Left renal cortex interstitium (tissue), 4 donors: ENCODE measurements at places on chromosomes 12 and 14. TPM values are rescaled to one million over a fixed set of nuclear protein-coding genes. Genes with fewer than 3 reads are reported as not detected.

Gene PTPN6
- 23.1 TPM for polyA plus RNA-seq

- DNase-seq: no peak
Measured at GRCh38 chr12:1773937-1774655, 46.3 kb upstream of the LRTM2 start.

Gene MYF6
- 0.13 TPM for polyA plus RNA-seq

DNA sequence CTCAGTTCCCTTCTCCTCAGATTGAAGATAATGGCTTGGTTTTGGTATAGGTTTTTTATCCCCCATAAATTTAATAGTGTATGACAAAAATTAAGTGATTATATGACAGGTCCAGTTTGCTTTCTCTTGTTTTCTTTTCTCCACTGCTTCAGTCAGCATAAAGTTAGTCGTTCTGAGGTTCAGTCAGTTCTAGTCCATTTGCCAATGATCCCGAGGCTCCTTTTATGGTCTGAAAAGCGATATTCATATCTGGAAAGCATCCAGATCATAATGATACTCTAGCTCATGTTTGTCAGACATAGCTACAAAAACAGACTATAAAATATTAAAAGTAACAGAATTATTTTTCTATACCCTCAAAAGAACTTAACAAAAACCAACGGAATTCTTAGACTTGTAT, 67.1 kb upstream of the SLC38A4 start:
- no peak for DNase-seq

DNA sequence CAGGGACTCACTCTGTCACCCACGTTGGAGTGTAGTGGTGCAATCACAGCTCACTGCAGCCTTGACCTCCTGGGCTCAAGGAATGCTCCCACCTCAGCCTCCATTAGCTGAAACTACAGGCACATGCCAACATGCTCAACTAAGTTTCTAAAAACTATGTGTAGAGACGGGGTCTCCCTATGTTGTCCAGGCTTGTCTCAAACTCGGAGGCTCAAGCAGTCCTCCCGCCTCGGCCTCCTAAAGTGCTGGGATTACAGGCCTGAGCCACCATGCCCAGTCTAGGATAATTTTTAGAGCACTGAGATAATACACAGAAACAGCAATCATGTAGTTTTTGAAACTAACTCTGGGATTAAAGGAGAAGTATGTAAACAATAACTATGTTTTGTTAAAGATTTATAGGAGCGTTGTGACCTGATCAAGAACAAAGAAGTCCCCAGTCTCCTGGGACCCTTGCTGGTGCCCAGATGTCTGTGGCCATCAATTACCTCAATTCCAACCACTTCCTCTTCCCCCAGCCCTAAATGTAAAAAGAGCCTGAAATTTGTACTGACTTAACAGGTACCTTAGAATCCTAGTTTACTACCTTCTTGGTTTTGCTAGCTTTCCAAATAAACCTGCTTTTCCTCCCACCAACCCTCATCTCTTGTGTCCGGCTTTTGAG, 28.9 kb upstream of the EGLN3 start:
- no peak for DNase-seq

Gene CLEC2A
- not detected for polyA plus RNA-seq

DNA sequence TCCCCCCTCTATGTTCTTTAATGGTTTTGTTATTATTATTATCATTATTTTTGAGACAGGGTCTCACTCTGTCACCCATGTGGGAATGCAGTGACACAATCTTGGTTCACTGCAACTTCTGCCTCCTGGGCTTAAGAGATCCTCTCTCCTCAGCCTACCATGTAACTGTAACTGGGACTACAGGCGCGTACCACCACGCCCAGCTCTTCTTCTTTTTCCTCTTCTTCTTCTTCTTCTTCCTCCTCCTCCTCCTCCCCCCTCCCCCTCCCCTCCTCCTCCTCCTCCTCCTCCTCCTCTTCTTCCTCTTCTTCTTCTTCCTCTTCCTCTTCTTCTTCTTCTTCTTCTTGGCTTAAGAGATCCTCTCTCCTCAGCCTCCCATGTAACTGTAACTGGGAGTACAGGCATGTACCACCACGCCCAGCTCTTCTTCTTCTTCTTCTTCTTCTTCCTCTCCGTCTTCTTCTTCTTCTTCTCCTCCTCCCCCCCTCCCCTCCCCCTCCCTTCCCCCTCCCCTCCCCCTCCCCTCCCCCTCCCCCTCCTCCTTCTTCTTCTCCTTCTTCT, 5.4 kb upstream of the KRT7 start:
- no peak for DNase-seq

DNA sequence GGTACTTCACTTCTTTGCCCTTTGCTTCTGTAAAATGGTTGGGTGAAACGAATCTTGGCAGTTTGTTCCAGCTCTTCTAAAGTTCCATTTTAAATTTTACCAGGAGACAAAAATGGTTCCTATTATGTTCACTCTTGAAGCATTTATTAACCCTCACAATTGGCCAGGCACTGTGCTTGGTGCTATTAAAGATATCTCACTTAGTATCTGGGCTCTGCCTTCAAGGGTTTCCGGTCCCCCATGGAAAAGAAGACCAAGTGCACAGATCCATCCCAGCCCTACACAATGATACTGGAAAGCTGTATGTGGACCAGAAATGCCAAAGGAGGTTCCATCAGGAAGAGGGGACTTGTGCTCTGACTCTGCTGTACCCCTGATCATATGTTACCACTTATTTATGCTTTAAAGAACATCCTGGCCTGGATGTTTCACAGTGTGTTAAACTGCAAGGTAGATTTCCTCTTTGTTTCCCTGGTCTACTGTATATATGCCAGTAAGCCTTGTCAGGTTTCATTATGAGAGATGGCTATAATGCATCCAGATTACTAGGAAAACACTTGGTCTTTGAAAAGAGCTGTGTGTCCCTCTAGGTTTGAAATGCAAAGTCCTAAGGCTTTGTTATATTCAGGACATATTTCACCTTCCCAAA, 154.8 kb downstream of the PRKCH start:
- DNase-seq: no peak

GRCh38 chr14:33560718-33561431, 390.0 kb downstream of the EGLN3 start:
- DNase-seq: no peak

Gene GALNT6
- 6.6 TPM for polyA plus RNA-seq

GRCh38 chr14:49861699-49862088, 9.1 kb upstream of the NEMF start:
- DNase-seq: peak; percentile 76

Gene USP44
- 1.9 TPM for polyA plus RNA-seq

DNA sequence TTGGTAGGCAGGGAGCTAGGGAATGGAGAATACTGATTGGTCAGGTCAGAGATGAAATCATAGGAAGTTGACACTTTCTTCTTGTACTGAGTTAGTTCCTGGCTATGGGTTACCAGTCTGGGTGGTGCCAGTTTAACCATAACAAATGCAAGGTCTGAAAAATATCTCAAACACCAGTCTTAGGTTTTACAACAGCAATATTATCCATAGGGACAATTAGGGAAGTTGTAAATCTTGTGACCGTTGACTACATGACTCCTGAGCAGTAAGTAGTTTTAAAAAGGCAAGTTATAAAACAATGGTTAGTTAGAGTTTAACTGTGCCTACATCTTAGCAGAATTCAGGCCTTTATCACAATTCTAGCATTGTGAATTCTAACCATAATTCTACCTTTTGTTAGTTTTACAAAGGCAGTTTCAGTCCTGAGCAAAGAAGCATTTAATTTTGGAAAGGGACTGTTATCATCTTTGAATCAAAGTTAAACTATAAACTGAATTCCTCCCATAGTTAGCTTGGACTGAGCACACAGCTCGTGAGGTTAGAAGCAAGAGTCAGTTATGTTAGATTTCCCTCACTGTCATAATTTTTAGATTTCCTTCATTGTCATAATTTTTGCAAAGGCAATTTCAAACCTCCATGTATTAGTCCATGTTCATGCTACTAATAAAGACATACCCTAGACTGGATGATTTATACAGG, 19.7 kb upstream of the MON2 start:
- no peak for DNase-seq

GRCh38 chr12:2194571-2194970, 141.8 kb downstream of the CACNA1C start:
- DNase-seq: no peak

Gene PIWIL1
- polyA plus RNA-seq: 1.1 TPM

GRCh38 chr14:70020352-70021170, 141.3 kb downstream of the SMOC1 start:
- DNase-seq: no peak

Gene ADAM21
- 0.42 TPM for polyA plus RNA-seq

DNA sequence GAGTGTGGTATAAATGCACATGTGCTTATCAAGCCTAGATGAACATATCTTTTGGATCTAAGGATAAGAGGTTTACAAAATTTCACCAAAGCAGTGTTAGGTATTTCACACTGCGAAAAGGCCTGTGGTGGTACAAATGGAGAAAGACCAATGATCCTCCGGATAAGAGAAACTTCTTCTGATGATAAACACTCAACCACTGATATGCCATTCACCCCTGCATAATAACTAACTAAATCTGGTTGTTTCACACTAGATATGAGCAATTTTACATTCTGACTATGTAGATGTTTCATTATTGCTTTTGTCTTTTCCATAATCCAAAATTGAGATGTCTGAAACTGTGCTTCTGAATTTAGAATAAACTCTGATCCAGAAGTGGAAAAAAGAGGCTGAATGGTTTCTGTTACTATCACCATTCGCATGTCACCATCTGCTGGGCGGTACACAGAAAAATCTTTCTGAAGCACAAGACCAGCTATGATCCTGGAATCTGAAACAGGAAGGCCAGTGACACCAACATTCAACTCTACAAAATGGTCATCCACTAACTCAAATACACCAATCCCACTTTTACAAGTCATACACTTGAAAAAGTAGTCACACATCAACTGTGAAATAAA, 1.3 kb downstream of the BBS10 start:
- DNase-seq: no peak

Gene TC2N
- 8.1 TPM for polyA plus RNA-seq

DNA sequence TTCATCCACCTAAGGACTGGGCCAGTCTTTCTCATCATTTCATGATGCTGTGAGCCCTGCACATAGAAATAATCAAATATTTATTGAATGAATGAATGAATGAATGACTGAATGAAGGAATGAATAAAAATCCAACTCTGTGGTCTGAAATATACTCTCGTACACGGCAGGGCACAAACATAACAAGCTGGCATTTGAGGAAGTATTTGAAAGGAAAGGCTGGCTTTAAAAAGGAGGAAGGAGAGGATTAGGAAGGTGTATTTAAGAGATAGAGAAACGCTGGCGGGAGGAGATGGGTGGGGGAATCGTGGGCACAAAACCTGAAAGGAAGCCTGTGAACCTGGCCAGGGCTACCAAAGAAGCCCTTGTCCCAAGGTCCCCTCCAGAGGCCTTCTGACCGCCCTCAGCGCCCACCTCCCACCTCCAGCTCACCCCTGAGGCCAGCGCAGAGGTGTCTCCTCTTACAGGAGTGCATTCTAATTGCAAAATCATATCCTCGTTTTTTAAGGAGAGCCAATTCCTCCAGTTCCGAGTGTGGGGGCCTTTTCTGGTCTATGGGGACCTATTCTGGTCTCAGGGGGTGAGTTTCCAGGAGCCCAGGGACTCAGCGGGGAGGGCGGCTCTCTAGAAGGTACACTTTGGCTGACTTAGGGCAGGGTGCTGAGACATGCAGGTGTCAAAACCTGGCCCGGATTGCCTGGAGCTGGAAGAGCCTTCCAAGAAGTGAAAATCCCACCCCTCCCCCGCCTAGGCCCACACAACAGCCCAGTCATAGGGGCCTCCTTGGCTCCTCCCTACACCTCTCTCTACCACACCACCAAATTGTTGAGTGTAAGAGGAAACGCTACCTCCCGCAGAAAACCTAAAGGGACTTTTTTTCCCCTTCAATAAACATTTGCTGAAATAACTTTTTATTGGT, 8.7 kb upstream of the JDP2 start:
- DNase-seq: no peak

- no peak for DNase-seq
Measured at GRCh38 chr14:74401504-74402241, 24.3 kb downstream of the SYNDIG1L start.

Gene EXOC5
- polyA plus RNA-seq: 73.0 TPM

Gene CD27
- 0.97 TPM for polyA plus RNA-seq

DNA sequence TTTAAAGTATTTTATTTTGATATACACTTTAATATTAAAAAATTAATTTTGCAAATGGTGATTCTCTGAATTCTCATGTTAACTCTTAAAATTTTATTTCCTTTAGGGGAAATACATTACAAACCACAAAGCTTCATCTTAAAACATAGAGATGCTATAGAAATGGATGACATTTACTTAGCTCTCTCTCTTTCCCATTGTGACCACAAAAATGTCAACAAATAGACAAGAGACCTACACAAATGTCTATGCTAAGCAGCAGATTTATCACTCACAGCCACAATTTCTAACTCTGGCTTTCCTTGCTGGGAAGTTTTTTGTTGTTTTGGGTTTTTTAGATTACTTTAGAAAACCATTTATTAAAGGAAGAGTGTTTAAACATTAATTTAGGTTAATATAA, 19.9 kb upstream of the PHC1 start:
- DNase-seq: no peak

Gene TPI1
- 560 TPM for polyA plus RNA-seq

Gene POU6F1
- polyA plus RNA-seq: 9.0 TPM

GRCh38 chr12:94560431-94561221, 89.7 kb downstream of the TMCC3 start:
- no peak for DNase-seq

DNA sequence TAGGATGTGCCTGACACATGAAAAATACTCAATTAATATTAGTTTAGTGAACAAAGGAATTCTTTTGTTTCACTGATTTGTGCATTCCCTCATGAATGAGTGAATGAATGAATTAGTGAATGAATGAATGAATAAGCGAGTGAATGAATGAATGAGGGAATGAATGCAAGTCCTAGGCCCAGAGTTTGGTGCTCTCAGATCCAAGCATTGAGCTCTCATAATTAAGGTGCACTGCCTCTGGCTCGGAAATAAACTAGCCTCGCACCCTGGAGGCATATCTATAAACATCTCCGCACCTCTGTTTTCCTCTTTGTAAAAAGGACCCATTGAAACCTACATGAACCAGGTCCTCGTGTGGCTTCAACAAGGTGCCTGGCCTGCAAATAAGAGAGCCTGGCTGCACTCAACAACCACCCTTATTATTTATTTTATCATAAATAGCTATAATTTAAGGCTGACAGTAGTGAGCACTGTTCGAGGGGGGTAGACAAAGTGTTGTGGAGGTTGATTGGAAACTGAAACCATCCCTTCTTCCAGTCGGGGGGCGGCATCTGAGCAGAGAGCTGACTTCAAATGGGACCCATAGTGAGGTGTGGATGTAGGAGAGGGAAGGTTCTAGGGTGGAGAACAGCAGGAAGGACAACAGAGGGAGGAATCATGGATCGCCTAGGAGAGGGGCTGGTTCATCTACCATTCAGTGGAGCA, 316.8 kb downstream of the BCL11B start:
- no peak for DNase-seq

GRCh38 chr14:34051966-34052657, 101.2 kb upstream of the EGLN3 start:
- no peak for DNase-seq

Gene TMEM117
- 12.4 TPM for polyA plus RNA-seq

DNA sequence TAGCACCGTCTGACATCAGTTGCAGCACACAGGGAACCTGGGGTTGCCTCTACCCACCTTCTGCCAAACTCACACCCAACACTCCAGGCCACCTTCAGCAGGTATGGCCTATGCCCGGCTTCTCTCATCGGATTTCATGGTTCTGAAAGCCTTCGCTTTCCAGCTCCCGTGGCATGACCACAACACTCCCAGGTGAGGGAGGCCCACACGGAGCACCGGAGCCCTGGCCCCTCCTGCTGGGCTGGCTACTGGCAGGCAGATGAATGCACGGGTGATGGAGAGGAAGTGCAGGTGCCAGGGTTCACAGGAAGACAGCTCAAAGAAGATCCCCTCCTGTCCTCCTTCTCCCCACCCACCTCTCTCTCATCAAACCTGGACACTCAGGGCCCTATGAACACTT, 37.2 kb downstream of the CACNA2D4 start:
- DNase-seq: no peak
